Activated CD4-positive, alpha-beta T cell treated with anti-CD3 and anti-CD28 coated beads for 24 hours (primary cell): ENCODE measurements at places on chromosomes 12 and 14.

DNA sequence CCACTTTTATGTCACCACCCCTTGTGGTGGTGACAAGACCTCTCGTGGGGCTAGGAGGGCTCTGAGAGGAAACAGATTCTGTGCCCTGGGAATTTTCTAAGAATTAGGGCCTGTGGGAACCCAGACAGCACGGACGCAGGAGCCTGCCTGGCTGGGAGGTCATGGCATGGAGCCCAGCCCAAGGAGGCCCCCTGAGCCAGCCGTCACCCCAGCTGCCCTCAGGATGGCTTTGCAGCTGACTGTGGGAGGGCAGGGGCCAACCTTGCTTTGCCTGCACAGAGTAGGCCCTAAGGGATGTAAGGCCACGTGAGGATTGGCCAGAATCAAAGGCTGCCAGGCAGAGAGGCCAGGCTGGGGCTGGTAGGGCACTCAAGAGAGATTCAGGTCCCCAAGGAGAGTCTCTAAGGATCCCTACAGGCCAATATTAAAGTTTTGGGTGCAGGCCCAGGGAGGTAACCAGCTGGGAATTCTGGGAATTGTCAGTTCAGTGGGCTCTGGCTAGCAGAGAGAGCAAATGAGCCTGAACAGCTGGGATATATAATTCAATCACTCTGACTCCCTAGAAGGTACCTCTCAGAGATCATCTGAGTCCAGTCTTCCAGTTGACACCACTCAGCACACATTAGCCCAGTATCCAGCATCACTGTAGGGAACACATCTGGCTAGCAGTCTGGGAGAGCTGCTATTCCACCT lies 6.4 kb downstream of the LTBP2 start:
- no peak for DNase-seq

DNA sequence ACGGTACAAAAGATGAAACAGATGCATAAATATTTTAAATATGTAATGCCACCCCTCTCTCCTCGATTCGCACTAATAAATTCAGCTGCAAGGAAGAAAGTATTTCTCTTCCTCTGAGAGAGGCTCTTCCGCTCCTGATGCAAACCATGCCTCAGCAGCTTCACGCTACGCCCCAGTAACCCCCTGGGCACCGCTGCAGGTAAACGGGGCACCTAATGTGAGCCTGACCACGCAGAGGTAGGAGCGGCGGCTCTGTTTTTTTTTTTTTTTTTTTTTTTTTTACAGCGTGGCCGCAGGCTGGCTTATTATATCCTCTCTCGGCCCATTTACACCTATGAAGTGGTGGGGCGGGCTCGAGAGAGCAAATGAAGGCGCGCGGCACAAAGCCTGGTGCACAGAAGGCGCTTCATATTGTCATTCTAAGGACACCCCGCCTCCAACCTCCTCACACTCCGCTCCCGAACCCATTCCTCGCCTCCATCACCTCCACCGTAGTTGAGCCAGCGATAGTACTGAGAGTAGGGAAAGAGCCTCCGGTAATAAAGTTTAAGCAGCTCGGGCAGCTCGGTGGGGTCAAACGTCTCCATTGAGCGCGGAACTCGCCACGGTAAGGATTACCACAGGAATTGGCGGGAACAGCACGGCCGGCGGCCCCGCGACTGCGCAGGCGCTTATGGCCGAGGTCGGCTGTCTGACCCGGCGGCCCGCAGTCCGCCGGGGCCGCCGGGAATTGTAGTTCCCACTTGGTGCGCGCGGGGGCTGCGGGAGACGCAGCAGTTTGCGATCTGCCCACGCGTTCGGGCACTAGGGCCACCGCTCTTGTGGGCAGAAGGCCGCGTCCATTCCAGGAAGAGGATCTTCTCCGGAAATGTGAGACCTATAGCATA lies at the start of gene PRIM1:
Gene PRIM1, minus strand, starts transcription at position 612 of the 887 bp plus-strand sequence. Its CDS starts 25 bp downstream, at position 587.
- peak; percentile 86 for DNase-seq

- no peak for DNase-seq
These were observed 17.7 kb downstream of the ETV6 start for GRCh38 chr12:11667171-11667570.

DNA sequence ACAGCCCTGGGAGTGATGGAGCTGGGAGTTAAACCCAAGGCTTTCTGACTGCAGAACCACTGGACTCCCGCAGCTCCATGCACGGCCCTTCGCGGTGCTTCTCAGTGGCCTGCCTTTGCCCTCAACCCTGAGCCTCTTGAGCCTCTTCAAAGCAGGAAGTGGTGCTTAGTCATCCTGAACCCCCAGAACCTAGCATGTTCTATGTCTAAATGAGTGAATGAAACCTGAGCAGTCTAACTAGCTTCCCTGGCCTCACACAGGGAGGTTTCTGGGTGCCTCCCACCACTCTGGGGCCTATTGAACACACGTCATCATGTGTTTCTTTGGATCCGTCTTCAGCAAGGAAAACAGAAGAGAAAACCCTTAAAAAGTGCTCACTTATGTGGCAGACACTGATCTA lies 117.9 kb upstream of the SFSWAP start:
- no peak for DNase-seq

DNA sequence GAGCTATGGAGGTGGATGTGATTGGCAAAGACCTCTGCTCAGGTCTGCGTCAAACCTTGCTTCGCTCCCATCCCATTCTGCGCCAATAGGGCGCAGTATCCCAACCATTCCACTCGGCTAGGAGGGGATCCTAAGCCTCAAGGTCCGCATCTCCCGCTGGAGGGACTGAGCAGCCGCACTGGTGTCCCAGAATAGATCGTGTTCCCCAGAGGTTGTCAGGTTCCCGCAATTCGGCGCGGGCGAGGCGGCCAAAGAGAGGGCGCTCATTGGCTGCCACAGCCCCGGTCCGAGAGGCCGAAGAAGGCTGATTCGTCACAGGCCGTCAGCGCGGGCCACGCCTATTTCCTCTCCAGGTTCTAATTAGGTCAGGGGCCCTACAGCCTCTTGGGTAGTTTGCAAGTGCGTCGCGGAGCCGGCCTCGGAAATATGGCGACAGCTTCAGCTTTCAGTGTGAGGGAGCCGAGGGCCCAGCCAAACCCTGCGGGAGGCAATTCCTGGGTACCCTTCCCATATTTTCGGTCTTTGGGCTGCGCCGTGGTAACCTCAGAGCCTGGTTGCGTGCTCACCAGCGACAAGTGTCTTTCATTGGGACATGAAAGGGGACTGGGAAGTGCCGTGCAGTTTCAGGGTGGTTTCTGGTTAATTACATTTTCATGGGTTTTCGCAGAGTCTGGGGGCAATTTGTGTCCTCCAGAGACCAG lies 5.0 kb downstream of the OR10AD1 start:
- DNase-seq: peak; percentile 87

DNA sequence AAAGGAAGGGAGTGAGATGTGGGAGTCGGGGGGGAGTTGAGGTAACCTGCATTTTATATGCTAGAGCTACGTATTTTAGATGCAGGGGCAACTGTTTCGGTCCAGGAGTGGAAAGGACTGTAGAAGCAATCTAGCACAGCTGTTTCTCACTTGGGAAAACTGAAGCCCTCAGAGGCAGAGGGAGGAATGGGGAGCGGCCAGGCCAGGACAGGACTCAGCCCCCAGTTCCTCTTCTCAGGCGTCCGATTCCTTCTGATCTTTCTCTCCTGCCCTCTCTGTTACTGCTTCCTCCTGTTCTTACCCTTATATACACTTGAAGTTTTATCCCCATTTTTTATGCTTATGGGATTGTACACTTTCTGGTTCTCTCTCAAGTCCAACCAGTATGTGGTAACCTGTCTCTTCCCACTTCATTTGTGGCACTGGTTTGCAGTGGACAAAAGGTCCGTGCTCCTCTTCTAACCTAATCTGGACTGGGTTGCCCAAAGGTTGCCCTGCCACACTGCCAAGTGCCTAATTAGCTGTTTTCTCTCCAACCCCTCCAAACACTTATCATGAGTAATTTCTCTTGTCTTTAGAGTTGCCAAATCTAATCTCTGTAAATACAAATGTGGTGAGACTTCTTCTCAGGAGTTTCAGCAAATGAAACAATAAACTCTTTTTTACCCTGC lies 16.2 kb downstream of the LPCAT3 start:
- no peak for DNase-seq
